Right forelimb (tissue), 1 donor: ENCODE measurements at places on chromosomes 2 and 18.

- no peak for DNase-seq
Measured at GRCh38 chr2:128715360-128715759, 396.7 kb upstream of the HS6ST1 start.

DNA sequence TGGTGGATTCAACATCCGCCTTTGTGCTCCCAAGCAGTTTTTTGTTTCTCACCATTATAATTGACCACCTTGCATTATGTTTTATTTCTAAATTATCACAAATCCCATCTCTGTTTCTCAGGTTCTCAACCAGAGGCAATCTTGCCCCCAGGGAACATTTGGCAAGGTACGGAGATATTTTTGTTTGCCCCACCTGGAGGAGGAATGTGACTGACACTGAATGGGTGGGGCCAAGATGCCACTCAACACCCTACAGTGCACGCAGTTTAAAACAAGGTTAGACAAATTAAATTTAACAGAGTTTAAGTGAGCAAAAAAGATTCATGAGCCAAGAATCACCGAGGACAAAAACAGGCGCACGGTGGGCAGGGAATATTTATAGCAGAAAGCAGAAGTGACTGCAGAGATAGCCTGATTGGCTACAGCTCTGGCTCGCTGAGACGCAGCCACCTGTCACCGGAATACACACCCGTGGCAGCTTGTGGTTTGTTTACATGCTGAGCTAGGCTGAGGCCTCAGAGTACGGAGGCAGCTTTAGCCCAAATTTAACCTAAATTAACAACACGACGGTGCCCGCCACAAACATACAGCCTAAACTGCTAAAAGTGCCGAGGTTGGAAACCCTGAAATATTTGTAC lies 150.0 kb upstream of the ALKAL2 start:
- no peak for DNase-seq

DNA sequence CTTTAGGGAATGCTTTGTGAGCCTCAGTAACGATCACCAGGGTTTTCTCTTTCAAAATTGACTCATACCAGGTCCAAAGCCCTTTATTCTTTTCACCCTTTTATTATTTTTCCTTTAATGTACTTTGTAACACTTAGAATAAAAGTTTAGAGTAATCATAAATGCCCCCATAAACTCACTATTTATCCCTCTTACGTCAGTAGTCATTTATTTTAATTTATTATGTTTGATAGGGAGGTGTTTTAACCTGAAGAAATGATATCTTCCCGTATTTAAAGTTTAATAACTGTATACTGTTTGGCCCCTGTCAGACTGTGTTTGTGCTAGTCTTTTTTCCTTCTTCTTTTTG lies 1.1 kb downstream of the TWSG1 start:
- no peak for DNase-seq

GRCh38 chr18:57687970-57688369 lies 66.3 kb upstream of the NARS1 start:
- no peak for DNase-seq

- DNase-seq = no peak
Measured at GRCh38 chr2:99638791-99639190, 149.0 kb upstream of the REV1 start.

DNA sequence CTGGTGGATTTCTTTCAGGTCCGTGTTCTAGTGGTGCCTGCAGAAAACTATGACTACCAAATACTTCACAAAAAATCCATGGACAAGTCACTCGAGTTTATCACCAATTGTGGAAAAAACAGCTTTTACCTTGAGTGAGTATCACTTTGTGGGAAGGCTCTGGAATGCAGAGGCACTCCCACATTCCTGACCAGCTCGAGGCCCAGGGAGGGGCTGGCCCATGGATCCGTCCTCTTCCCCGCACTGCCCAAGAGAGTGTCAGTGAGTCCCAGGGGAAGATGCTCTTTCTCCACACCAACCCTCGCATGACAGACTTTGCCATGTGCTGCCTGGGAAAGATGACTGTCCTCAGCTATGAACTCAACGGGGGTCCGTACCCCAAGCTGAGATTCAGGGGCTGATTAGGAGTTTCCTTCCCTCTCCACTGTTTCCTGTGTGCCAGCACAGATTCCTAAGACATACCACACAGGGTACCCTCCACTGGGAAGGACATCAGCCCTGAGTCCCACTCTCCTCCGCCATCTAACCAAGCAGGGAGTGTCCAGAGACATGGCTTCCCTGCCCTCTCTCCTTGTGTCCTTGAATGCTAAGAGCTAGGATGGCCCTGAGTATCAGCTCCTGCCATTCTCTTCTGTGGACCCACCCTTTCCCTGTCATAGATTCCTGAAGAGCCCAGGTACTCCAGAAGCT lies 155.9 kb downstream of the LAMA3 start:
- no peak for DNase-seq

GRCh38 chr2:189465076-189465475 lies 23.8 kb downstream of the WDR75 start:
- no peak for DNase-seq

DNA sequence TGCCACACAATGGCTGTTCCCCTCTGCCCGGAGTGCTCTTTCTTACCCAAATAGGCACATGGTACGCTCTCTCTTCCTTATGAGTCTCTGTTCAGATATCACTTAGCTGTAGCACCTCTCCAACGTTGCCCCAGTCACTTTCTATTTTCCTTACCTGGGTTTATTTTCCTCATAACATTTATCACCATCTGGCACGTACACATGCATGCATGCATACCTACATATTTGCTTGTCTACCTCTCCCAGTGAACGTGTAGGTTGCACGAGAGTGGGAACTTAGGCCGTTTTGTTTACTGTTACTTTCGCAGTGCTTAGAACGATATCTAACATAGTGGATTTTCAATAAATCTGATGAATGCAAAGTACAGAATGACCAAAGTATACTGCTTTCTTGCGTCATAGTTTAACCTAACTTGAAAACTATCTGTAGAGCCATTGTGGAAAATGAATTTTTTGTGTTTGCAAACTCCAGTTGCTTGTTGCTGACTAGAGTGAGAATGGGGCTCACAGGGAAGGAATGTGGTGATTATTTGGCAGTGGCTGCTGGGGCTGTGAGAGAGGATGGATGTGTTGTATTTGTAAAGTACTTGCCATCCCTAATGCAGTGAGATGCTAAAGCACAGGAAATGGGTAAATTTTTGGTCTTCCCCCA lies 47.1 kb downstream of the ACSL3 start:
- DNase-seq = no peak

- DNase-seq = no peak
Measured at GRCh38 chr2:145058457-145058856, 538.5 kb upstream of the ZEB2 start.

- no peak for DNase-seq
Measured at GRCh38 chr2:205892251-205892655, 193.7 kb downstream of the INO80D start.

- no peak for DNase-seq
Measured at GRCh38 chr2:126978333-126978732, 79.6 kb downstream of the TEX51 start.

DNA sequence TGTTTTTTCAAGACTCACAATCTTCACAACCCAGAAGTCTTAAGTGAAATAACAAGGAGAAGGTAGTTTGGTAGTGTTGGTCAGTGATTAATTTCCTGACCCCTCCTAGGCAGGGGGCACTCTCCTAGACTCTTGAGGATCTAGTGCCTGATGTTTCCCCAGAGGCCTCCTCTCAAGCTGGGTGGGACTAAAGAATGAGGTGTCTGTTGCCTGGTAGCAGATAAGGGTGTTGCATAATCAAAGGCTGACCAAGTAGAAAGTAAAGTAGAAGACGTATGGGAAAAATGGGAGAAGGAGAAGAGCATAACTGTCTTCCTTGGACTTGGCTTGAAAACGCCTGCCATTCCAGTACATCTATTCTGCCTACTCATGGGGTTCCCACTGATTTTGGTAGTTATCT lies 37.8 kb downstream of the VIT start:
- no peak for DNase-seq

GRCh38 chr18:76451396-76452331 lies 43.4 kb downstream of the ZNF516 start:
- DNase-seq = no peak

GRCh38 chr2:115162494-115163293 lies 720.3 kb downstream of the DPP10 start:
- DNase-seq = no peak

DNA sequence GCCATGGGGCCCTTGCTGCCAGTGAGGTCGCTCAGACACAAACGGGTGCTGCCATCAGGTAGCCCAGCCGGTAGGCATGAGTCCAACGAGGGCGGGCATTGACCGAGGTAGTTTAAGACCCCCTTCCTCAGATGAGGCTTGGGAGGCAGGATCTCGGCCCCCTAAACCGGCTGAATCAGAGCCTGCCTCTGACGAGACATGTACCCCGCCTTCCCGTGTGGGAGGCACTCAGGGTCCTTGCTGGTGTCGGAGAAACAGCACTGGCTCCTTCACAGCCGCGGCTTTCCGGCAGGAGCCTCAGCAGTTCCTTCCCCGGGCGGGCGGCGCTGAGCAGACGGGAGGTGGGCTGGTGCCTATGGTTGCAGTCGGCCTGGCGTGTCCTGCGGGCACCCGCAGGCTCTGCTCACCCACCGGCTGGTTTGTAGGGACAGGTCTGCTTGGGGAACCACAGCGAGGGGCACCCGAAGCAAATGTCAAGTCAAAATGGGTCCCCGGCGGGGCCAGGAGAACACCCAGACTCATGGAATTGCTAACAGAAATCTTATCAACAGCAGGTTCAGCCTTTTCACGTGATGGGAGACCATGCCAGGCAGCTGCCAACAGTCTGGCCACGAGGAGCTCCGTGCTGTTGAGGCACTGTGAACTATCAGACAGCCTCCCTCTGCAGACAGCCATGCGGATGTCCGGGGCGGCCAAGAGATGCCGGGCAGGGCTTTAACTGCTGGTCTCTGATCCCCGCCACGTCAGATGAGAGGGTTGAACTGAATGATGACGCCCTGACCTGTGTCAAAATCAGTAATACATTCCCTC lies 2.8 kb downstream of the KCNG2 start:
- DNase-seq = no peak

GRCh38 chr2:58649756-58650155 lies 408.6 kb upstream of the FANCL start:
- DNase-seq = no peak

DNA sequence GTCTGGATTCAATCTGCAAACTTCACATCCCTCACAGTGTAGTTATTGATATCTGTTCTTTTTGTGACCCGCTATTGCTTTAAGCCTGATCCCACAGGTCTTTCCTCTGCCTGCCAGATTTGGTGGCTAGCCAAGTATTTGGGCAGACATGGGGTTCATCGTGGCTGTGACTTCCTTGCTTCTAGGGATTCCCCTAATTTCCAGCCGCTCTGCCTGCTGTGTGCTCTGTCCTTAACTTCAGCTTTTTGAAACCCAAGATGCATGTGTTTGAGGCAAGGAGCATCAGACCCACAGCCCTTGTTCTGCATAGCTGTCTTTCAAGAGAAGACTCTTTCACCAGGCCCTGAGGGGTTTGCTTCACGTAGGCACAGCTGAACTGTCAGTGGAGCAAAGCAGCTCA lies 54.2 kb downstream of the NCAPH start:
- no peak for DNase-seq

- DNase-seq = no peak
Measured at GRCh38 chr2:195331966-195332365, 325.1 kb upstream of the SLC39A10 start.

GRCh38 chr18:55351241-55351691 lies 236.7 kb downstream of the TCF4 start:
- no peak for DNase-seq

- no peak for DNase-seq
Measured at GRCh38 chr2:127884436-127884835, 1.3 kb downstream of the AMMECR1L start.

- no peak for DNase-seq
Measured at GRCh38 chr2:203708846-203709396, 2.5 kb downstream of the CD28 start.

DNA sequence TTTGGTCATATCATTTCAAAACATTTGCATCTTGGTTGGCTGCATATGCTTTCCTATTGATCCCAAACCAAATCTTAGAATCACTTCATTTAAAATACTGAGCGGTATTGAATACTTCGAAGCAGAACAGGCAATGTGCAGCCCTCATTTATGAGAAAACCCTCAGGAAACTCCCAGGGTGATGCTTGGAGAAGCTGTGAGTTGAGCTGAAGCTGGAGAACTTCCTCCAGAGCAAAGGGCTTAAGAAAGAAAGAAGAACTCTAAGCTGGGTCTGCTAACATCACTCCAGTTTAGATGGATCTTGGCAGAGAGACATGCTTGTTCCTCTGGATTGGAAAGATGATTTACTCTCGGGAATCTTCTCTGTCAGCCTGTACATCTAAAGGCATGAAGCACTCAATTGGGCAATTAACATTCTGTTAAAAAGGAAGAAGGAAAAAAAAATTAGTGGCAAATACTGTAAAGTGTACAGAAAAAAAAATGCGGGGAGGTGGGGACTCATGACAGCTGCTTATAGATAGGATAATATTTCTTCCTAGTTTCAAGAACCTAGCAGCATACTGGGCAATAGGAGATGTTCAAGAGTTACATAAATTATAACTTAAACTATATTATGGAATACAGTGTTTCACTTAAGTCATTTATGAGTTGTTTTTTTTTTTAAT lies 49.5 kb downstream of the ATIC start:
- no peak for DNase-seq

- no peak for DNase-seq
Measured at GRCh38 chr2:31247711-31248110, 13.8 kb downstream of the EHD3 start.

- no peak for DNase-seq
Measured at GRCh38 chr2:151630372-151630771, 103.9 kb downstream of the NEB start.

DNA sequence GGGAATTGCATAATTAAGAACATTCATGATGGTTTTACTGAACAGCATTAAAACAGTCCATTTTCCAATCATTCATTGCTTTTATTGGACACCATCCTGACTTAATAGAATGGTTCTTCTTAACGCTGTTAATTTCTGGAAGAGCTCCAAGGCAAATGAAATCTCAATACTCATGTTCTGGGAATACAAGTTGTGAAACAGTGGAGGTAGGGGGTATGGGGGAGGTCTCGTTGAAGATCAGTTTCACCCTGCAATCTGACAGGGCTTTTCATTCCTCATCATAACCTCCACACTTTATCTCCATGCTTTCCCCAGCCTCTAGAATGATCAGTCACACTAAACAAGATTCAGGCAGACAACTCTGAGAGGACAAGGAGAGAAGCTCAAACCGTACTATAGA lies 113.6 kb downstream of the ETAA1 start:
- DNase-seq = no peak

DNA sequence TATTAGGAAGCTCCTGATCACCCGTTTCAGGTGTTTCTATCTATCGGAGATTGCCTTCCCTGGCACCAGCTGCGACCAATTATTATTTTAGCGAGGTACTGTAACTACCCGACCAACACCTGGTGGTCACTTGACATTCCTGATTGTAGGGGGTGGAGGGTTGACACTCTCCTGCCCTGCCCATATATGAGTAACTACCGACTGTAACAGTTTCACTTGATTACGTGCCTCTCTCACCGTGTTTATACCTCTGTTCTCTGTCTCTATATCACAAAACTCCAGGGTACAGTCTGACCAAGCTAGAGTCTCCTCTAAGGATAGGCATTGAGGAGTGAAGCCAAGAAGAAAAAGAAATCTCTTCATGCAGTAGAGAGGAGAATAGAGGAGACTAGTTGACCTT lies 268.0 kb upstream of the LRATD1 start:
- DNase-seq = no peak

GRCh38 chr2:147492471-147492870 lies 352.4 kb upstream of the ACVR2A start:
- no peak for DNase-seq
